AG20443 (cell line): ENCODE measurements at places on chromosomes 12 and 14.
A peak's percentile ranks its signal among the peaks of the same experiment; 100 is the strongest.

DNA sequence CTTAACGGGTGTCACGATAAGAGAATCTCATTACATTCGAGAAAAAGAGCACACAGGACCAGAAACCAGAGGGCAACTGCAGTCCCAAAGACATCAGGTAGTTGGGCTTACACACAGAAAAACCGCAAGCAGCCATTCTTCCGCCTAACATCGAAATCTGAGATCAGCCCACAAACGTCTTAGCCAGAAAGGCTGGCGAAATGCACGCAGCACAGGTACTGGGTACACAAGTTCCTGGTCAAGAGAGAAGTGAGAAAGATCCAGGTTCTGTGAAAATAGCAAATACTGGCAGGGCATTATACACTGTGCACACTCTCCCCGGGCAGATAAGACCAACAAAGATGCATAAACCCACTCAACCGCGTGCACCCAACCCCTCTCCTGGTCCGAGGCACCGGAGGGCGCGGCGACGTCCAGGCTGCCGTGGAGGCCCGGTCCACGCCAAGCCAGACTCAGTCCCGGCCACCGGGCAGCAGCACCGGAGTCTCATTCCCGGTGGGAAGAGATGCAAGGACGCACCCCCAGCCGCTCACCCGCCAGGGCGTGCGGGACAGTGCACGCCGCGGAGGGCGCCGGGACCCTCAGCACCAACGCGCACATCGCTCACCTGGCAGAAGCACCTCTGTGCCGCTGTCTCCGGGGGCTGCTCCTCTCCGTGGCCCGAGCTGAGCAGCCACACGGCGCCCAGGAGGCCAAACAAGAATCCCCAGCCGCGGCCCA, 437 bp downstream of the ERO1A start:
- DNase-seq, result peak; percentile 42

DNA sequence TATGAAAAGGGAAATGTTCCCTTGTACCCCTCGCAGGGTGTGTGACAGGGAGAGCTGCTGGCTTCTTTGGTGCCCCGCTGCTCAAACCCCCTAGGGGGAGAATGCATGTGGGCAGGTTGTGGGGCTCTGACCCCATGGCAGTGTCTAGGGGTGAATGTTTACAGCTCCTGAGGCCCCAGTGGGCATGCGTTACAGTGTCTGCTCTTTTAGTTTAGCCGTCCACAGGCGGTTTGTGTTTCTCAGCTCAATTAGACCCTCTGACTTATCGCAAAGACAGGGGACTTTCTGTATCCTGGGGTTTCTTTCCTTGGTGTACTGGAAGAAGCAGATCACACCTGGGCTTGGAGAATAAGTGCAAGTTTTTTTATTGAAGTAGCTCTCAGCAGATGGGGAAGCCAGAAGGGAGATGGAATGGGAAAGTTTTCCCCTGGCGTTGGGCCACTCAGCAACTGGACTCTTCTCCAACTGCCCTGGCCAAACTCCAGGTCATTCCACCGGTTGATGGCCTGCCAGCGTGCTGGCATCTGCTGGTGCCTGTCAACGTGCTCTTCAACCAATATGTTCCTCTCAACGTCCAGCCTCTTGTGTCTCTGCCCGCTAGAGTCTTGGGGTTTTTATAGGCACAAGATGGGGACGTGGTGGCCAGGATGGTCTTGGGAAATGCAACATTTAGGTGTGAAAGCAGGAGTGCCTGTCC, 720.9 kb downstream of the FSCB start:
- DNase-seq, result no peak

DNA sequence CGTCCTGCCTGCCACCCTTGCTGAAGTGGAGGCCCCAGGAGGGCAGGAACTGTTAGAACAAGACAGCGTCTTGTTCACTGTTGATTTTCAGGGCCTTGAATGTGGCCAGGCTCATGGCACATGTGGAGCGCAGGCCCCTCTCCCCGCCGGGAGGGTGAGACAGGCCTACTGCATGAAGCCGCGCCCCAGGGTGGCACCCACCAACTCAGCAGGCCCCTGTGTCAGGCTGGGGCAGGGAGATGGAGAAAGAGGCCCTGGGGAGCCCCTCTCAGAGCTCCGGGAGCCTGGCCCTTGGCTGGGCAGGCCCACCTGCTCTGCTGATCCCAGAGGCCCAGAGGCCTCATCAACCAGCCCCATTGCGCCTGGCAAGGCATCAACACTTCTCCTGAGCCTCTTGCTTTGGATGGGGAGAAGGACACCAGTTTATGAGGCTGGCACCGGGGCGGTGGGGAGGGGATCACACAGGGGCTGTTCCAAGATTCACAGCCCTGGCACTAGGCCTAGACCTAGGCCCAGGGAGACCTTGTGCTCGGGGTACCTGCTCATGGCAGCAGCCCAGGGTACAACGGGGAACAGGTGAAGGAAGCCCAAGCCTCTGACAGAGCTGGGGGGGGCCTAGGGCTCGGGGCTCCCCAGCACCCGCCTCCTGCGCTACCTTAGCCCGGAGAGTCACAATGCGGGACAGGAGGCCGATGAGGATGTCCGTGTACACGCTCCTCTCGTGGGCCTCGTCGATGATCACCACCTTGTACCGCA, 18.1 kb downstream of the DHX37 start:
- no peak for DNase-seq

GRCh38 chr12:125406131-125406530, 340.9 kb downstream of the AACS start:
- no peak for DNase-seq

DNA sequence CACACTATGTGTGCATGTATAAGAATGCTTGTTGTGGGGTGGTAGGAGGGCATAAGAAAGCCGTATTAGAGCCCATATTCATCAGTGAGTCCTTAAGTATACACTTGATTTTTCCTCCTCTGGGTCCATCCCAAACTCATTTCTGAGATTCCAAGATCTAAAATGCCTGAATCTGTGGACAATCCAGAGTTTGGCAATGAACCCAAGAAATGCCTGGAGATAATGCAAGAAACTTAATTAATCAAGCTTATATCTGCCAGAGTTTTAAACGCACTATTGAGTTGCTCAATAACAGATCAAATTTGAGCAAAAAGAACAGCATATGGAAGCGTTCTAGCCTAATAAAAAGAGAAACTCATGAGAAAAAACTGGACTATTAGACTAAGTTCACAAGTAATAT, 143.4 kb upstream of the NAV3 start:
- DNase-seq, result no peak

GRCh38 chr12:1939801-1940607, 21.6 kb upstream of the CACNA2D4 start:
- peak; percentile 88 for DNase-seq

DNA sequence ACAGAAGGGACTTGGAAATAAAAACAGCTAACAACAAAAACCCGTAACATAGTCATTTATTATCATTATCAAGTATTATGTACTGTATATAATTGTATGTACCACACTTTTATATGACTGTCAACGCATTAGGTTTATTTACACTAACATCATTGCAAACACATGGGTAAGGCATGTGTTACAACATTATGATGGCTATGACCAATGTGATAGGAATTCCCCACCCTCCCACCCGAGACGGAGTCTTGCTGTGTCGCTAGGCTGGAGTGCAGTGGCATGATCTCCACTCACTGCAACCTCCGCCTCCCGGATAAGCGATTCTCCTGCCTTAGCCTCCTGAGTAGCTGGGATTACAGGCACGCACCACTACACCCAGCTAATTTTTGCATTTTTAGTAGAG, 82.6 kb downstream of the ERC1 start:
- DNase-seq, result no peak

DNA sequence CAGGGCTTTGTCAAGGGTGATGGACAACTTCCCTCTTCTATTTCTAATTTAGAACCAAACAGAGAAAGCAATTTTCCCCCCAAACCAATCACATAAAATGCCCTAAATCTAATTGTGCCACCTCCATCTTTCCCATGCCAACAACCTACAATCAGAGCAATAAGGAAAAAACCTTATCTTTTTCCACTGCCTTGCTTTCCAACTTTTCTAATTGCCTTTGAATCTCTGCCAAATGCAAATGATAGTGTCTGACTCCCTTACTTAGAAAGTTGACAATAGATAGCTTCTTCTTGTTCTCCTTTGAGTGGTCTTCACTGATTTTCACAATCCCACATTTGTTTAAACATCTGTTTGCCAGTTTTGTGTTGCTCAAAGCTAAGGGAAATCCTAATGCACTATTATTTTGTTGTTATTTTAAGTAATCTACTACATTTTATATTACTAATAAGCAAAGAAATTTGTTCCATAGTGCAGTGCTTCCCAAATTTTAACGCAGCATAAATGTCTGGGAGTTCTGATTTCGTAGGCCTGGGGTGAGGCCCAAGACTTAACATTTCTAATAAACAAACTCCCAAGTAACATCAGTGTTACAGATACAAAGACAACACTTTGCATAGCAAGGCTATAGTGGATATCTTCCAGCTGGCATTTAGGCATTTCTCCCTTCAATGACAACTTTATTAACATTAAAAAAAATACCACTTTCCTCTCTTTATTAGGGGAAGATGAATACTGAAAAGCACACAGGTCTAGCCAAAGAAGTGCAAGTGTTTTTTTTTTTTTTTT, 696.3 kb upstream of the USP15 start:
- DNase-seq, result no peak

- no peak for DNase-seq
Measured at GRCh38 chr12:121432740-121433480, 33.0 kb downstream of the RNF34 start.

- no peak for DNase-seq
Measured at GRCh38 chr14:67962215-67962644, 142.7 kb downstream of the RAD51B start.

DNA sequence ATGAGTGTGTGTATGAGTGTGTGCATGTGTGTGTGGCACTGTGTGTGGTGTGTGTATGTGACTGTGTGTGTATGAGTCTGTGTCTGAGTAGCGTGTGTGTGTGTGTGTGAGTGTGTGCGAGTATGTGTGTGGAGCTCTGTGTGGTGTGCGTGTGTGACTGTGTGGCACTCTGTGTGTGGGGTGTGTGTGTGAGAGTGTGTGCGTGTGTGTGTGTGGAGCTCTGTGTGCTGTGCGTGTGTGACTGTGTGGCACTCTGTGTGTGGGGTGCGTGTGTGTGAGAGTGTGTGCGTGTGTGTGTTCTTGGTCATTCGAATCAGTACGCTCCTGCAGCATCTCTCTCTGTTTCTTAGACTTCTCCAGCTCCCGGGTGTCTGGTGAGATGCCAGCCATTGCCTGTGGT, 76.9 kb upstream of the TMEM132C start:
- DNase-seq, result no peak
